Suprapubic skin (tissue), 4 donors: ENCODE measurements at places on chromosomes 4 and X.

DNA sequence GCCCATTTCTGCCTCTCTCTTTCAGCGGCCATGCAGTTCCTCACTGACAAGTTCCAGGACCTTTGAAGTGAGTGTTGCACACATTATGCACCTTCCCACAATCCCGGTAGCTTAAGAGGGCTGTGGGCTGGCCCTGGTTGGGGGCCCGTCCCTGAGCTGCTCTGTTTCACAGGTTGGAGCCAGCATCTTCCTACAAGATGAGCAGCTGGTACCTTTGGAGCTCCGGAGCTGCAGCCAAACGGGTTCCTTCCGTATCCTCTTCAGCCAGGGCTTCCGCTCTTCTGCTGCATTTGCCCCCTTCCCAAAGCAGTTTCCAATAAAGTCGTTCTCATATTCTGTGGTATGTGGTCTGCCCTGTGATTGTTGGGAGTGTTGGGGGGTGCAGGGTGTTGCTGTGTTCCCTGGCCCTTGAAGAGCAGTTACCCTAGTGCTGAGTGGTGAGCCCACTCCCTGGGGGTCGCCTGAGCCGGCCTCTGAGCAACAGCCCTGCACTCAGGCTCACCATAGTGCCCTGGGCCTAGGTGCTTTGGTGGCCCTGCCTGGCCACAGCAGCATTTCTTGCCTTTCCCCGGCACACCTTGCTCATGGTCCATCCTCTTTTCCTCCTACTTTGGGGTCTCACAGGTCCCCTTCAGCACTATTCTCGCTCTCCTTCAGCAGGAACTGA is 60.4 kb downstream of the CXorf49B start:
- no peak for DNase-seq

DNA sequence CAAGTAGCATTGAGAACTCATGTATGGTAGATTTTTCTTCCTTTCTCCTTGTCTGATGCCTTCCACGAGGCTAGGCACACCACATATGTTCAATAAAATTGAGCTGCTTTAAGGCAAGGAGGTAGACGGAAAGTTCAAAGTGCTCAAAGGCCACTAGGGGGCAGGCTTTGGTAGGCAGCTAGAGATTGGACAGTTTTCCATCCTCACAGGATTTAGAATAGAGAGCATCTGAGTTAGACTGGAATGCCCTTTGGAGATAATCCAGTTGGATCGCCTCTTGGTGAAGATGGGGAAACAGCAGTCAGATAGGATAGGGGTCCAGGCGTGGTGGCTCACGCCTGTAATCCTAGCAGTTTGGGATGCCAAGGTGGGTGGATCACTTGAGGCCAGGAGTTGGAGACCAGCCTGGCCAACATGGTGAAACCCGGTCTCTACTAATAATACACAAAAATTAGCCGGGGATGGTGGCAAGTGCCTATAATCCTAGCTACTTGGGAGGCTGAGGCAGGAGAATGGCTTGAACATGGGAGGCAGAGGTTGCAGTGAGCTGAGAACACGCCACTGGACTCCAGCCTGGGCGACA is 30.4 kb downstream of the ELF4 start:
- no peak for DNase-seq

DNA sequence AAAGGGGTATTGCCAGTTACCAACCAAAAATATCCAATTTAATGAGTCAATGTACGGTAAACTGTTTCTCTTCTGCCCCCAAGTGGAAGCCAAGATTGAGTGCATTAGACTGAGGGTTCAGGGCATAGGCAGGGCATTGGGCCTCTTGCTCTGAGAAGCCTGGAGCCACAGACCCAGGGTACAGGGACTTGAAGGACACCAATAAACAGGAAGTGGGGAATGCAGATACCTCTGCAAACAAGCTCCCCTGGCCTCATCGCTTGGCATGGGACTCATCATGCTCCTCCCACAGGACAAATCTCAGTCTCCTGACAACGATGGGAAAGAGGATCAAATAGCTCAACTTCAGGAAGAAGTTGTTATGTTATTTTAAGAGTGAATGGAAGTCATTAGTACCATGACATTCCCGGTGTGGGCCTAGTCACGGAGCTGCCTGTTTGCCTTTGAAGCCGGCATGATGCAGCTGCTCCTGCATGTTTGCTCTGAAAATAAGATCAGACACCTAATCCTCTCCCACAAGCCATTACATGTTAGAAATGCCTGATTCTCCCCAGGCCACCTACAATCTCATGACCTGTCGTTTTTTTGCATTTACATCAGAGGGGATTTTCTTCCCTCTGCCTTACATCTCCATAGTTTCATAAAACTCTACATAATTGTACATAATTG is 224.2 kb downstream of the RCHY1 start:
- DNase-seq: no peak

DNA sequence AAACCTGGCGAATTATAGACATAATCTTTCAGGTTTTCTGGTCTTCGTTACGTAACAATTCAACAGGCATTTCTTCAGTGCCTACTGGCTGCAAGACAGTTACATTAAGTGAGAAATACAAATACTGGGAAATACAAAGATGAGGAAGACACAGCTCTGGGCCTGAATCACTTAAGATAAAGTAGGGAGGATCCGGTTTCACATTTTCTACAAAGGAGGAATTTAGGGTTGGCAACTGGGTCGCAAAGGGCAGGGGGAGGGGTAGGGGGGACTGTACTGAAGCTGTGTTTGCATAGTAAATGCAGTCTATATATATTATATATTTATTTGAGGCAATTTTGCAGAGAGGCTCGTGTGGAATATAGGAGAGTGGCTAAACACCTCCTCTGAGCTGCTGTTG is 107.4 kb downstream of the MAML3 start:
- no peak for DNase-seq
